ENCODE measurements at places on chromosomes 2 and 18. TPM values are rescaled to one million over a fixed set of nuclear protein-coding genes. Genes with fewer than 3 reads are reported as not detected.

Gene SERPINB4
- not detected for total RNA-seq

Gene MOGAT1
- not detected for total RNA-seq

Gene GALNT5
- 0.48 TPM for total RNA-seq

Gene PTPRM
- total RNA-seq = 256 TPM

Measured in glomerular endothelial cell (primary cell).